ENCODE measurements at places on chromosomes 12 and 14.
A peak's percentile ranks its signal among the peaks of the same experiment; 100 is the strongest.

DNA sequence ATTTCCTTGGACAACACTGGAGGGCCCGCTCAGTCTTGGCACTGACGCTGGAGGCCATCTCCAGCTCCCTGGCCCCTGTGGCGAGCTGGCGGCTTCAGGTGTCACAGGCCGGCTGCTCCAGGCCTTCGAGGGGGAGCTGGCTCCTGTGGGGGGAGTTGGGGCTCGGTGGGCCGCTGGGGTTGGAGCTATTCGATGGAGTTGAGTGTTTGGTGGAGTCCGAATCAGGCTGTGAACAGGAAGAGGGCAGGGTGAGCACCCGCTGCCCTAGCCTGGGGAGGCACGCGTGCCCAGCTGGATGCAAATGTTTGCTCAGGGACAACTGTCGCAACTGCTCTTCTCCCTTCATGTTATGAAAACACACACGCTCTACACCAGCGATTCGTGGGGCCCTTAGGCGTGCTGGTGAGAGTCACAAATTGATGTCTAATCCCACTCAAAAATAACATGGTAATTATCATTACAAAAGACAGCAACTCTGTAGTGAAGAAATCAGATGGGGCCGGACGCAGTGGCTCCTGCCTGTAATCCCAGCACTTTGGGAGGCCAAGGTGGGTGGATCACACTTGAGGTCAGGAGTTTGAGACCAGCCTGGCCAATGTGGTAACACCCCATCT, 11.3 kb downstream of the AMN start:
- DNase-seq = no peak

GRCh38 chr12:8689681-8690080, 8.1 kb upstream of the RIMKLB start:
- no peak for DNase-seq

- no peak for DNase-seq
Observed at GRCh38 chr14:90579088-90579487, 182.3 kb downstream of the CALM1 start.

GRCh38 chr14:23071921-23072539, 14.7 kb upstream of the CDH24 start:
- no peak for DNase-seq

DNA sequence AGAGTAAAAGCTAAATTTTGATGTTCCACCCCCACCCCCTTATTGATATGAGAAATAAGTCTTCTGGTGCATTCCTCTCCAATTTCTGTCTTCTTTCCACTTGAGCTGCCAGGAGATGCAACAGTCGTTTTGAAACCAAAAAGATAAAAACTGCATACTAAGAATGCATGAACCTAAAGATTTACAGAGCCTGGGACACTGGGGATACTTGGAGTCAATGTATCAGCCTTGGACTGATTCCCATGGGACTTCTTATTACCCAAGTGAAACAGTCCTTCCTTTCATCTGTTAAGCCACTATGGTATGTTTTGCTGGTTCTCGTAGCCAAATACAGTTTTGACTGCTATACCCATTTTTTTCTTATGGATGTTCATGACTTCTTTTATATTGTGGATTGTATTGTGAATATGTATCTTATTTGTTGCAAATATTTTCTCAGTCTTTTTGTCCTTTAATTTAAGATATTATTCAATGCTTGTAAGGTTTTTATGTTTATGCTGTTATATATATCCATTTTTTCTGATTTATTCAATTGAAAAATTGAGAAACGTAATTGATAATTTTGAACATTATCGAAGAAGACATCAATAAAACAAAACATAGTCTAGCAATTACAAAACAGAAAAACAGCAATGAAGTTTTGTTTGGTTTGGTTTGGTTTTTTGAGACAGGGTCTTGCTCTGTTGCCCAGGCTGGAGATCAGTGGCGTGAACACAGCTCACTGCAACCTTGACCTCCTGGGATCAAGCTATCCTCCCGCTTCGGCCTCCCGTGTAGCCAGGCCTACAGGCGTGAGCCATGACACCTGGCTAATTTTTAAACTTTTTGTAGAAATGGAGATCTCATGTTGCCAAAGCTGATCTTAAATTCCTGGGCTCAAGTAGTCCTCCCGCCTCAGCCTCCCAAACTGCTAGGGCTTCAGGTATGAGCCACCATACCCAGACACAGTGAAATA, 85.4 kb upstream of the ETV6 start:
- DNase-seq = no peak

GRCh38 chr12:49730568-49731101, 10.7 kb upstream of the TMBIM6 start:
- DNase-seq = peak; percentile 32

- DNase-seq = peak; percentile 45
Observed at GRCh38 chr14:34098045-34098984, 147.4 kb upstream of the EGLN3 start.

DNA sequence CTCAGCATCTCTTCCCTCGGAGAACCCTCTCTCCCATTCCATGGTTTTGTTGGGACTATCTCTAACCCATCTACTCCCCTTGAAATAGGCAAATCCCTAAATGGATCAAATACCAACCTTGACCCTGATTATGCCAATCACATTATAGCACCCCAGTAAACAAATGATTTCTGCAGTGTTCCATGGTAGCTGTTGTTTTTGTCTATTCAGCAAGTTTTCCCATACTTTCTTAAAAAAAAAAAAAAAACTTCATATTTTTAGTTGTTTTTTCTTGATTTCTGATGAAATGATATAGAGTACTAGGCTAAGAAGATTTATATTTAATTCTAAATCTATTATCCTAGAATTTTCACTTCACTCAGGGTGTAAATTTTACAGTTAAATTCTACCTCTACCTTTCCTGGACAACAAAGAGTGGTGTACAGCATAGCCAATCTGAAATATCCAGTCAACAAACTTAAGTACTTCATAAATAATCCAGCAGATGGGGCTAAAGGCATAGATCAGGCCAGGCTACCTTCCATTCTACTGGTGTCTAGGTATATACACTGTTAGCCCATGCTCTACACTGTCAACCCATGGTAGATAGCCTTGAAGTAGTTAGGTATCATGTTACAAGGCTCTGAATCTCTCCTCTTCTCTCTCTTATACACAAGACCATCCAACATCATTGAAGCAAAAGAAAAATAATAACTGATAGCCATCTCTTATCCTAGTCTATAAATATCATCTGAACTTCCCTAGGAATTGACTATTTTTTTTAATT, 82.2 kb downstream of the PLEKHG7 start:
- DNase-seq = peak; percentile 65

GRCh38 chr12:15851919-15852318, 30.3 kb upstream of the STRAP start:
- no peak for DNase-seq

DNA sequence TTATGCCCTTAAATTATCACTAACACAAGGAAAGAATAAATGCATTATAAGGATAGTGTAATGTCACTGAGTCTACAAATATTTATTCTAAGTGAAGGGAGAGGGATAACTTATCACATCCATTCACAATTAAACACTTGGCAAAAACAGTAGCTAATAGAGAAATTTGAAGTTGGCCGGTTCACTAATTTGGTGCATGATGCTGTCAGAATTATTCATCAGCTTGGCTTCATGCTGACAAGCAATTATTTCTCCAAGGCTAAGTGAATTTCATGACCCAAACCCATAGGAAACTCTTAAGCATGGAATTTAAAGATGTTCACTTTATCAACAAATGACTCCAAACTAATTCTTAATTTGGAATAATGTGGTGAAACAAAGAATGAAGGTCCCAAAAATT, 25.0 kb upstream of the NR1H4 start:
- no peak for DNase-seq

DNA sequence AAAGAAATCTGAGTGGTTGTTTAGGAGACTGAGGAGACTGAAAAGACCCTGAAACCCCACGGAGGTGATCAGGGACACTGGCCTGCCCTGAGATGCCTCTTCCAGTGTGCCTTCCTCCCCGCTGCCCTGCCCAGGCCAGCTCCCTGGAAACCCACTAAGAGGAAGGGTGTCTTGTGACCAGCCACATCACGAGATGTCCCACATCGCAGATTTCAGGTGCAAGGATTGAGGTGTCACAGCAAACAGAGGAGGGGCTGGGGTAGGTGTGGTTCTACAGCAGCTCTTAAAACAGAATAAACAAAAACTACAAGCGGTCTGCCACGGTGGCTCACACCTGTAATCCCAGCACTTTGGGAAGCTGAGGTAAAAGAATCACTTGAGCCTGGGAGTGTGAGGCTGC, 184.3 kb upstream of the C14orf180 start:
- no peak for DNase-seq

DNA sequence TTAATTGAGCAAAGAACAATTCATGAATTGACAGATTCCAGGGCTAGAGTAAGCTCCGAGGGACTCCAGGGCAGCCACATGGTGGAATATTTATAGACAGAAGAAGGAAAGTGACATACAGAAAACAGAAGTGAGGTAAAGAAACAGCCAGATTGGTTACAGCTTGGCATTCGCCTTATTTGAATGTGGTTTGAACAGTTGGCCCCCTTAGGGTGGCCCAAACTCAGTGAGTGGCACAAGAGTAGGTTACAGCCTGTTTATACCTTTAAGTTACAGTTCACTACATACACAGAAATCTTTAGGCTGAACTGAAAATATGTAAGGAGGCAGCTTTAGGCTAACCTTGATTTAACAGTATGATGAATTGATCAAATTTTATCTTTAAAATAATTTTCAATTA, 174.5 kb upstream of the CNOT2 start:
- DNase-seq = no peak

DNA sequence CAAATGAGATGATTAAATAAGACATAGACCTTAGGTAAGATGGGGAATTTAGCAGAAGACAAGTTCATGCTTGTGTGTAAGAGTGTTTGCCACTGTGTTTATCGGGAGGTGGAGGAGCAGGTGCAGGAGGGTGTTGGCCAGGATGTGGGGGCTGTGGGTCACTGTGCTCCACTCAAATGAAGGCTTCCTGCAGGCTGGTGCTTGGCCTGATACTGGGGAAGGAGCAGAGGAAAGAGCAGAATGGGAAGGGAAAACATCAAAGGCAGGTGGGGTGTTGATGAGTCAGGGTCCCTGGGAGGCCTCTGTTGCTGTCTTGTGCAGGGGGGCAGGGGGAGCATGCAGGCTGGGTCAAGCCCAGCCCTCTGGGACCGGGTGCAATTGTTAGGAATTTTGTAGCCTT, 126.5 kb downstream of the TSPAN9 start:
- DNase-seq = no peak

- peak; percentile 83 for DNase-seq
Observed at GRCh38 chr12:12506496-12506890, 56.2 kb downstream of the DUSP16 start.

DNA sequence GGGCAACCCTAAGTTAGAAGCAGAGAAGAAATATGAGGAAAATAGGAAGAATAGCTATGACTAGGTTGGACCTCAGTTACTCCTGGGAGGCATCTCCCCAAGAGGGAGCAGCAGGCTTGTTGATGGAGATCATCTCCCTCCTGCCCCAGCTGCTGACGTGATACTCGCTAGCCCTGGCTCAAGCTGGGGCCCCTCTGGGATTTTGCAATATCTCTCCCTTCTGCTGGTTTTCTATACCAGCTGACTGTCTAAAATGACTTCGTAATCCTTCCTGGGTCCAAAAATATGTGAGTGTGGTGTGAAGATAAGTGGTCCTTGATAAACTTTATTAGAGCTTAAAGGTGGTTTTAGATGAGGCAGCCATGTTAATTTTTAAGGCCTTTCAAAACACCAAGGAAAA, 4.5 kb upstream of the HECTD4 start:
- peak; percentile 75 for DNase-seq

DNA sequence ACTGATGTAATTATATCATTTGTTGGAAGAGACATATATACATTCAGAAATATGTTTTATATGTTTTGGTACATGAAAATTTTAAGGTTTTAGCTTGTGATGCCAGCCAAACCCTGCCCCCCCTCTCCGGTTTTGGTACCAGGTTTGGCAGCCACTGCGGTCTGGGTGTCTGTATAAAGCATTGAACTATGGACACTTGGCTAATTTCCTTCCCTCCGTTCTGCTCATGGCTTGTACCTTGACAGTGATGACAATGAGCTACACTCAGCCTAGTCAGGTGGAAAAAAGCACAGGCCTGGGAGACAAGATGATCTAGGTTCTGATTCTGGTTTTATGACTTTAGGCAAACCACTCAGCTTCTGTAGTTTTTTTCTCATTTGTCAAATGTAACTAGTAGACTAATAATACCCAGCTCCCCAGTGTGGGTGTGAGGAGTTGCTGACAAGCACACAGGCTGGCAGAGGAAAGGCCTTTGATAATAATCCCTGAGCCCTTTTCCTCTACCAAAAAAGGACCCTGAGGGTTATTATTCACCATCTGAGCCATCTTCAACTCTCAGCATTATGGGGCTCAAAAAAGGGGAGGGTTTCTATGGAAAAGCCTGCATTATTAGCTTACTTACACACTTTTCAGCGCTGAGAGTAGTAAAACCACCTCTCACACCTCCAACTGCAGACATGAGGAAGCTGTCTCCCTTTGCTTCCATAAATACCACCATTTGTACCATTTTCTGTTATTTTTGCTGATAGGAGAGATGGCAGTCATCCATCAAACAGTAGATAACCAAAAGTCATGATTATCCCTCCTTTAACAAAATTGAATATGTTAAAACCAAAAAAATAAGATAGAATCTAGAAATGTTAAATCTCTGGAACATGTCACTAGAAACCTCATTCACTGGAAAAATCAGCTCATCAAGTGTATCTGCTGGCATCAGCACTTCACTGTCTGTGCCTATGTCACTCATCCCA, 76.3 kb upstream of the PSMC1 start:
- DNase-seq = no peak

DNA sequence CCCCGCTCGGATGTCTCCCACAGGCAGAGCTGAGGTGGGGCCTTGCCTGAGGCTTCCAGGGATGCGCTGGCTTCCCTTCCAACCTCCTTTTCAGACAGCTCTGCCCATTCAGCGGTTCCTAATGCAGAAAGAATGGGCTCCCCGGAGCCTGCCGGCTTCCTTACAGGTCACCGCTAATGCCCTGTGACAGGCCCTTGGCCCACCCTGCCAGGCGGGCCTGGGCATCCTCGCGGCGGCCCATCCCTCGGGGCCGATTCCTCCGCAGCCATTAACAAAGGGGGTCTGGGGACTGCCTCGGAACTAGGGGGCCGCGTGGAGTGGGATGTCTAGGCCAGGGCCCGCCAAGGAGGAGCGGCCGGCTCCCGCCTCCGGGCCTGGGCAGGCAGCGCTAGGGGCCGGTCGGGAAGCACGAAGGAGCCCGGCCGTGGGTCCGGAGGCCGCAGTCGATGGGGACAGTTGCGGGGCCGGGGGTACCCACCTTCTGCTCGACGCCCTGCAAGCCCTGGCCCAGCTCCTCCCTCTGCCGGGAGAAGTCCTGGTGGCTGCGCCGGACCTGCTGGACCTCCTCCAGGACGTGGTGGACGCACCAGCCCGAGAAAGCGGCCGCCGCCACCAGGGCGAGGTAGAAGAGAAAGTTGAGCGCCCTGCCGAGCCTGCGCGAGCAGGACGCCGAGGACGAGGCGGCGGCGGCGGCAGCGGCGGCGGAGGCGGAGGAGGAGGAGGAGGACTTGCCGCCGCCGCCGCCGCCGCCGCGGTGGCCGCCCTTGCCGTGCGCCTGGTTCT, 738 bp downstream of the CKAP4 start:
- DNase-seq = peak; percentile 76

GRCh38 chr12:28830491-28830890, 318.6 kb upstream of the FAR2 start:
- DNase-seq = no peak

- DNase-seq = peak; percentile 31
Observed at GRCh38 chr12:47394070-47394469, 311.8 kb downstream of the RPAP3 start.

Measured in AG10803 (cell line).